Fibroblast of the aortic adventitia (primary cell): ENCODE measurements at places on chromosomes 11 and 22. TPM values are rescaled to one million over a fixed set of nuclear protein-coding genes. Genes with fewer than 3 reads are reported as not detected.

DNA sequence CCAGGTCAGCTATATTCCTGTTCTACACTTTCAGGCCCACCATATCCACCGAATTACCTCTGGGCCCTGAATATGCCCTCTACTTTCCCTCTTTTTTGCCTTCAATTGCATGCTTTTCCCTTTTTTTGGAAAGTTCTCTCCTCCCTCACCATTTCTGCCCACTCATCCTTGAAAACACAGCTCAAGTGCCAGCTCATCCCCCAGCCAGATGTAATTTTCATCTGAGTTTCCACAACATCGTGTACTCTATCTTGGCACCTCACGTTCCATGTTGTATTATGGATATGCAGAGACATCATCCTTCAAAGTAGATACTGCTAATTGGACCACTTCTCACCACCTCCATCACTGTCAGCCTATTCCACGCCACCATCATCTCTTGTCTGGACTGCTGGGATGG, 129.8 kb upstream of the HSD17B12 start:
- no peak for DNase-seq

GRCh38 chr11:330307-330693, 9.6 kb upstream of the IFITM3 start:
- DNase-seq, result no peak

GRCh38 chr11:15371533-15371932, 256.8 kb downstream of the INSC start:
- no peak for DNase-seq

DNA sequence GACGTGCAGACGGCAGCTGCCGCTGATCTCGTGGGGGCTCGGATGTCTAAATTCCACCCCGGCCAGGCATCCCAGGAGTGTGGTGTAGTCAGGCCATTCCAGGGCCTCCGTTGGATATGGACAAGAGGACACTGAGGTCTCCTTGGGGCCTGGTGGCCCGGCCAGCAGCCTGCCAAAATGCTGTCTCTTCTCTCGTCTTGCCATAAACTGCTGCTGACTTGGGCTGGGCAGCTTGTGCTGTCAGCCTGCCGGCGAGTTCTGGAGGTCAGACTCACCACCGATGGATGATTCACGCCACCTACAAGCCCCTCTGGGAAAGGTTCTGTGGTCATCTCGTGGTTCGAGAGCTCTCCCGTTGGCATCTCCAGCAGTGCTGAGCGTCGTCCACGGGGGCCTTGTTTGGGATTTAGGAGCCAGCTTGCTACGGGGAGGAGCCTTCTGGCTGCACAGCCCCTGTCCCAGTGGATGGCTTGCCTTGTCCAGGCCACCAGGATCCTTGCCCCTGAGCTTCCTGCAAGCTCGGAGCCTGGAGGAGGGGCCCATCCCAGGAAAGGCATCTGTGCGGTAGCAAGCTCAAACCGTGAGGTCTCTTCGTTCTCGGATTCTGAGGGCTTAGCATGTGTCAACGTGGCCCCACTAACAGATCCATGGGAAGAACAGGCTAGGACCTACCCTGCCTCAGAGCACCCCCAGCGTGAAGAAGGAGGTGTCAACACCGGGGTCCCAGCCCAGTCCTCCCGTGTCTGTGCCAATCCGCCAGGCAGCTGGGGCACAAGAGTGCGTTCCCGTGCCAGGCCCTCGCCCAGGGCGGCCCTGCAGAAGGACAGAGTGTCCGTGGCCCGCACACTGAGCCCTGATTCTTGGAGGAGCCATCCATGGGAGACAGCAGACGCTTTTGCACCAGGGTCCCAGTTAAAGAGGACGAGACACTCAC, 1114.1 kb downstream of the BRD1 start:
- DNase-seq, result no peak

DNA sequence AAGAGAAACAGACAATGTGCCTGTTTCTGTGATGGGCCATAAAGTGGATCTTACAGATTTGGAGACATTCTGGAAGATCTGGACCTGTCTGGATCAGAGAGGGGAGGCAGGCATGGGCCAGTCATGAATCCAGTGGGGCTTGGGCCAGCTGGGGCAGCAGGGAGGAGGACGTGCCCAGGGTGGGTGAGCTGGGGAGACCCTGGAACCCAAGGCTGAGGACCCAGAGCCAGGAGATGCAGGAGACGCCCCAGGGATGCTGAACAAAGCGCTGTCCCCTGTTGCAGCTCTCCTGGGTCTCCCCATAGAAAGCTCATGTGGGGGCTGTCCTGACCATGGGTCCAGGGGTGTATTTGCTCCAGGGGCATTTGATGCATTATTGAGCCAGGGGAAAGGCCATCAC, 1.5 kb upstream of the APOBEC3A start:
- DNase-seq, result no peak

GRCh38 chr11:95487391-95487790, 256.4 kb upstream of the SESN3 start:
- peak; percentile 26 for DNase-seq

DNA sequence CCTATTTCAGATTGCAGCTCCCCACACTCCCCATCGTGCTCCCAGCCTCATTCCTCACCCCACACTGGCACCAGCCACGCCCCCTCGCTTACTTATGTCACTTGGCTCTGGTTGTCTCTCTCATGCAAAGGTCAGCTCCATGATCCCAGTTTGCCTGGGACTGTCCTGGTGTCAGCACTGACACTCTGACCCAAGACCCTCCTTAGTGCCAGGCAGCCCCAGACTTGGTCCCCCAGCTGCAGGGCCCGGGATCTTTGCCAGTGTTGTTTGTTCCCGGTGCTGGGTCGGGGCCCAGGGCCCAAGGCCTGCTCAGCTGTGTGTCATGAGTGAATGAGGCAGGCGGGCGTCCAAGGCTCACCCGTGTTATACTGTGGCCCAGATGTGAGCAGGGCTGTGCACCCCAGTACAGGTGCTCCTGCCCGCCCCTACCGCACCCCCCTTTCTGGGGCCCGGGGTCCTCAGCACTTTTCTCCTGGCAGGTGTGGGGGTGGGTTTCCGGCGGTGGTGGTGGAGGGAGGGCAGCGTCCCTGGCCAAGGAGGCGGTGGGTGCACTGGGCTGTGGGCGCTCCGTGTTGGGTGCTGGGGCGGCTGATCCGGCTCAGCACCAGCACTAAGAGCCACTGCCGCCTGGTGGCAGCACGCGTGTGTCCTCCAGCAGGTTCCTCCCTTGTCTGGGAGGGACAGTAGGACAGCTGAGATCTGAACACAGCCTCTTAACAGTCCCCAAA, 19.5 kb downstream of the IL17REL start:
- DNase-seq, result peak; percentile 35

GRCh38 chr11:35014346-35014745, 97.9 kb downstream of the PDHX start:
- peak; percentile 85 for DNase-seq

DNA sequence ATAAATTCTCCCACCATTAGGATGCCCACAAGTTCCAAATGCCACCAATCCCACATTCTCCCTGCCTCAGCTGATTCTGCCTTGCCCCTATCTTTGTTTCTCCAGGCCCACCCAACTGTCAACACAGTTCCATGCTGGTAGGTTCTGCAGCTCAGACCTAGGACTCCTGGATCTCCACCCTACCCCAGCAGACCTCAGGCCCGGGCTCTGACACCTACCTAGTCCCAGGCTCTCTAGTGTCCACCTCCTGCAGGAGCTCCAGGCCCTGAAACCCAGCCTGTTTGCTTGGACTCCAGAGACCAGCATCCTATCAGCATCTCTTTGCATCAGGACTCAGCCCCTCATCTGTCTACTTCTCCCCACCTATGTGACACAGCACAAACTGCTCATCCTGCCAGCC, 86.5 kb downstream of the PDE2A start:
- DNase-seq, result no peak

GRCh38 chr22:49284056-49284784, 543.5 kb downstream of the BRD1 start:
- no peak for DNase-seq

DNA sequence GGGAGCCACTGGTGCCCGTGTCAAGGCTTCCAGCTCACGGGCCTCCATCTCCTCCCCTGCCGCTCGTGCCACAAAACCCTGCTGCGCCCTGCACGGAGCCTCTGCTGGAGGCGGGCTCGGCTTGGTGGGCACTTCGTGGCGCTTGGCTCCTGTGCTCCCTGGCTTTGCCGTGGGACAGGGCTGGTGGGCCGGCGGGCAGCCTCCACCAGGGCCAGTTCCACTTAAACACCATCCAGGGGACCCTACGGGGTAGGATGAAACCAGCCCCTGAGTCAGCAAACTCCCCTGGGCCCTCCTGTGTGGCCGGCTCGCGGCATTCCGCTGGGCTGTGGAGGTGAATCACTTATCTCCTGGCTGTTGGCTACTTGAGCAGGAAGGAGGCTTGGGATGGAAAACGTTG, 1304.6 kb downstream of the BRD1 start:
- DNase-seq, result no peak

- DNase-seq, result no peak
Observed at GRCh38 chr11:96260532-96260931, 82.5 kb downstream of the MAML2 start.

- DNase-seq, result no peak
Observed at GRCh38 chr22:48539261-48539660, 1288.4 kb downstream of the BRD1 start.

- DNase-seq, result peak; percentile 37
Observed at GRCh38 chr11:116829525-116830183, at the start of gene APOC3. Gene APOC3 (plus strand): TSS chr11:116829907. CDS start chr11:116830583, 676 bp downstream.

GRCh38 chr11:47220401-47220821, 5.6 kb downstream of the DDB2 start:
- peak; percentile 92 for DNase-seq

GRCh38 chr11:2347308-2347830, 29.7 kb upstream of the CD81 start:
- no peak for DNase-seq

- DNase-seq, result no peak
Observed at GRCh38 chr22:44682556-44683168, 19.3 kb upstream of the PRR5 start.

- peak; percentile 73 for DNase-seq
Observed at GRCh38 chr11:1262172-1263006, 39.5 kb downstream of the MUC5B start.

GRCh38 chr22:21796231-21796630, 60.6 kb upstream of the YPEL1 start:
- no peak for DNase-seq

DNA sequence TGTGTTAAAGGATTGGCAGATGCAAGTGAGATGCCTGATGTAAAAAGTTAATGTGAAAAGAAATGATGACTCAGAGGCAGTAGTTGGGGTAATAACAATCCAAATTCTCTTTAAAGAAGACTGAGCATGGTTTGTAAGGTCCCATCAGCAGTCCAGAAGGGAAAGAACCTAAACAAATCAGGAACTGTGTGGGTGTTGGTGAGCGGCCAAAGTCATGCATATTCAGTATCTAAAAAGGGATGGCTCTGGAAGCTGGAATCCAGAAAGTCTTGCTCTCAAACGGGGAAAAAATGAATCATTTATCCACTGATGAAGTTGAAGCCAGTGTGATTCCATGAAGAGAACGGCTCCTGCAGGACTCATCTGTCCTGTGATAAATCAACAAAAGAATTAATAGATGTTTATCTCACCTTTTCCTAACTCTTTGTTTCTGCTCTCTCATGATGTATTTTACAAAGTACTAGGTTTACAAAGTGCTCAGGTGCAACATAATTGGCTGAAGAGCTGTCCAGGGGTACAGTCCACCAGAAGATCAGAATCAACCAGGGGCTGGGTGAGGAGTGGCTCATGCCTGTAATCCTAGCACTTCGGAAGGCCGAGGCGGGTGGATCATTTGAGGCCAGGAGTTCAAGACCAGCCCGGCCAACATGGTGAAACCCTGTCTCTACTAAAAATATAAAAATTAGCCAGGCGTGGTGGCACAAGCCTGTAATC, 20.5 kb upstream of the SORL1-AS1 start:
- peak; percentile 77 for DNase-seq

- peak; percentile 75 for DNase-seq
Observed at GRCh38 chr22:41524251-41524661, 20.0 kb downstream of the POLR3H start.

GRCh38 chr11:66011239-66011784, 496 bp upstream of the CST6 start:
- peak; percentile 55 for DNase-seq

DNA sequence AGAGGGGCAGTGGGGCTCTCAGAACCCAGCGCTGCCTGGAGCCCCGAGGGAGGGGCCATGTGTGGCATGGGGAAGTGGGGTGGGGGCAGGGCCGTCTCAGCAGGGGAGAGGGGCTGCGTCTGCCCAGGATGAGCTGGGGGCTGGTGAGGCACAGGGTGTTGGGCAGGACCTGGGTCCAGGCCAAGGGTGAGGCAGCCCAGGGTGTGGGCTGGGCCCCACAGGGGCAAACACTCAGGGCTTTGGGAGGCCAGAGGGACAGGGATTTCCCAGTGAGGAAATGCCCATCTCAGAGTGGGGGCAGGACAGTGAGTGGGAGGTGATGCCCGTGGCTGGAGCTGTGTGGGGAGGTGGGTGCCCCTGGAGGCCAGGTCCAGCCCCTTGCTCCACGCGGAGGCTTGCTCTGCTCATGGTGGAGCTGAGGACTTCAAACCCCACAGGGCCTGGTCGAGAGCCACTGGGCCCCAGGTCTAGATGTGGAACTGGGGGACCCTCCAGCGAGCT, 5.4 kb downstream of the PLXNB2 start:
- DNase-seq, result no peak

- DNase-seq, result no peak
Observed at GRCh38 chr22:45629469-45630089, 42.1 kb upstream of the ATXN10 start.

DNA sequence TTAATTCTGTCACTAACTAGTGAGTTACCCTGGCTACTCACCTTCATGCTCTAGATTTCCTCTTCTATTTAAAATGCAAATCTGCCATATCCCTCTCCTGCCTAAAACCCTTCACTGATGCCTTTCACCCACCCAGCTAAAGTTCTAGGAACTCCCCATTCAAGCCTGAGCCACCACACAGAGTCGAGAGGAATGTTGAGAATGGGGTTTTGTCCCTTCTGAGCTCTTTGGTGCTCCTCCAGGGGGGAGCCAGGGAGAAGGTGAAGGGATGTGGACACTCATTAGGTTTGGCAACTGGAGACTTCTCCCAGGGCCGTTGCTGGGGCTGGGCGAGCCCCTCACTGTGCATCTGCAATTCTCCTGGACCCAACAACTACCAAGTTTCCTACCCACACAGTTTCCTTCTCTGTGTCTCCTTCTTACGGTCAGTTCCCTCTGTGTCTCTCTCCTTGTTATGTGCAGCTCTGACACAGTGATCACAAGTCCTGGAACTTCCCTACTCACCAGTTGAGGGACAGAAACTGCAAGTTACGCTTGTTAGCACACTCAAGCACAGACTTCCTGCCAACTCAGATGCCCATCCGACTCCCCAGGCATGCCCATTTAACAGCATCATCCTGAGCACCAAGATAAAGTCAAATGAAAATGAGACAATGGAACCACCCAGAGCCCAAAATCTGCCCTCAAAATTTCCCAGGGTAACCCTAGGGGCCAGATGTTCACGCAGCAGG, 6.5 kb upstream of the IL10RA start:
- no peak for DNase-seq

MGAT3 gene
- total RNA-seq, result 0.27 and 2.0 TPM in 2 replicates

ADAMTS15 gene
- total RNA-seq, result 8.6 and 30.8 TPM in 2 replicates

OVCH2 gene
- total RNA-seq, result not detected in 2 replicates

GLB1L2 gene
- total RNA-seq, result not detected in 2 replicates

MUC6 gene
- under 0.01 TPM in 1 of 2 replicates, not detected in the other for total RNA-seq

EMSY gene
- 5.9 and 30.8 TPM in 2 replicates for total RNA-seq

ZNF280A gene
- not detected in 2 replicates for total RNA-seq

TMEM109 gene
- total RNA-seq, result 29.3 and 44.1 TPM in 2 replicates

FGF3 gene
- not detected in 2 replicates for total RNA-seq

WNT11 gene
- total RNA-seq, result 1.2 TPM in 1 of 2 replicates, not detected in the other

TMPRSS6 gene
- not detected in 2 replicates for total RNA-seq

C22orf42 gene
- total RNA-seq, result not detected in 2 replicates

BTBD18 gene
- 0.09 TPM in 1 of 2 replicates, not detected in the other for total RNA-seq

SCN2B gene
- total RNA-seq, result 0.33 TPM in 1 of 2 replicates, not detected in the other

POTEH gene
- total RNA-seq, result not detected in 2 replicates

OR2AG2 gene
- 0.09 and 0.33 TPM in 2 replicates for total RNA-seq

IRAG1 gene
- 17.6 and 32.0 TPM in 2 replicates for total RNA-seq

SCGB2A2 gene
- not detected in 2 replicates for total RNA-seq
